ENCODE measurements at places on chromosomes 6 and 20.

- peak; percentile 30 for DNase-seq
Measured at GRCh38 chr6:77015350-77015749, 447.9 kb downstream of the HTR1B start.

DNA sequence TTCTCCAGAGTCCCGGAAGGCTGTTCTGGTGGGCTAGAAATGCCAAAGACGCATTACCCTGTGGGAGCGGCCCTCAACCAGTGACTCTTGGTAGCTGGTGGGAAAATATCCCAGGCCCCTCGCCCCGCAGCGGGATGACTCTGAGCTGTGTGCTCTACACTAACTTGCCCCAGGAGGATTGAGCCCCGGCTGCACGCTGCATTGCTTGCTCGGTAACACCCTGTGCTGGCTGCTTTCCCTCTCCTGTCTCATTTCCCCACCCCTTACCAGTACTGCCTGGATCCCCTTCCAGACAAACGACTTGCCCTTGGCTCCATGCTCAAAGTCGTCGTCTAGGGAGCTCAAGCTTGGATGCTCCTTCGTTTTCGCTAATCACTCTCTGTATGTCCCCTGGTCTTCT lies 411.8 kb upstream of the SULF2 start:
- DNase-seq = no peak

GRCh38 chr6:44784195-44784594 lies 396.7 kb downstream of the CDC5L start:
- DNase-seq = no peak

DNA sequence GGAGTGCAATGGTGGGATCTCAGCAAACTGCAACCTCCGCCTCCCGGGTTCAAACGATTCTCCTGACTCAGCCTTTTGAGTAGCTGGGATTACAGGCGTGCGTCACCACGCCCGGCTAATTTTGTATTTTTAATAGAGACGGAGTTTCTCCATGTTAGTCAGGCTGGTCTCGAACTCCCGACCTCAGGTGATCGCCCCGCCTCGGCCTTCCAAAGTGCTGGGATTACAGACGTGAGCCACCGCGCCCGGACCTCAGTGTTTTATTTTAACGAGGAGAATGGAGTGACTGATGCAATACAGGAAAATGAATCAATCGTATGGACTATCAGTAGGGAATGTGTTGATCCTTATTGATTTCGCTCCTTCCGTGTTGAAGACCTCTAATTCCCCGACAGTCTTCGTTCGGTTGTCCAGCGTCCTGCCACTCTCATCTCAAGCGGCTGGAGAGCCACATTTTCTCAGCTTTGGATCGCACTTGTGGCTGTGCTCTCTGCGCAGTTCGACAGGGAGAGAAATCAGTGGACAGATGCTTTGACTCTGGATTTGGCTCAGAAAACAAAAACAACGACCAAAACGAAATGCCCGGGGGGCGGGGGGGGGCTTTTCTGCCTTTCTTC lies 166.2 kb downstream of the TRIM27 start:
- no peak for DNase-seq

DNA sequence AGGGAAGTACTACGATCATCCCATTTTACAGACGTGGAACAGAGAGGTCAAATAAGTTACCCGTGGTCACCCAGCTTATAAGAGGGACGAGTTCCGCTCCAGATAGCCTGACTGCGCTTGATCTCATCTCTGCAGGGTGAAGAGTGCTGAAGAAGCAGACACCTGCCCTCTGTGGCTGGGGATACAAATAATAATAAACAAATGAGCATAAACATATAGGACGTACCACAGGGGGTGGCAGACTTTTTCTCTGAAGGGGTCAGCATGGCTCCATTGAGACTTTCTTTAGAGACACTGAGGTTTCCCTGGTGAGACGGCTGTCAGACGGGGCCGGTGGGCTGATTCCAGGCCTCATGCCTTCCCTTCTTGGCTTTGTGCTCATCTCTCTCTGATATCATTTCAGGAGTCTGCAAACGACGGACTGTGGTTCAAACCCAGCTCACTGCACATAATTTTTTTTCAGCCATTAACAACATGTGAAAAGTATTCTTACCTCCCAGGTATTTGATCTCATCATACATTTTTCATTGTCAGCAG lies 47.1 kb downstream of the IRF4 start:
- no peak for DNase-seq

DNA sequence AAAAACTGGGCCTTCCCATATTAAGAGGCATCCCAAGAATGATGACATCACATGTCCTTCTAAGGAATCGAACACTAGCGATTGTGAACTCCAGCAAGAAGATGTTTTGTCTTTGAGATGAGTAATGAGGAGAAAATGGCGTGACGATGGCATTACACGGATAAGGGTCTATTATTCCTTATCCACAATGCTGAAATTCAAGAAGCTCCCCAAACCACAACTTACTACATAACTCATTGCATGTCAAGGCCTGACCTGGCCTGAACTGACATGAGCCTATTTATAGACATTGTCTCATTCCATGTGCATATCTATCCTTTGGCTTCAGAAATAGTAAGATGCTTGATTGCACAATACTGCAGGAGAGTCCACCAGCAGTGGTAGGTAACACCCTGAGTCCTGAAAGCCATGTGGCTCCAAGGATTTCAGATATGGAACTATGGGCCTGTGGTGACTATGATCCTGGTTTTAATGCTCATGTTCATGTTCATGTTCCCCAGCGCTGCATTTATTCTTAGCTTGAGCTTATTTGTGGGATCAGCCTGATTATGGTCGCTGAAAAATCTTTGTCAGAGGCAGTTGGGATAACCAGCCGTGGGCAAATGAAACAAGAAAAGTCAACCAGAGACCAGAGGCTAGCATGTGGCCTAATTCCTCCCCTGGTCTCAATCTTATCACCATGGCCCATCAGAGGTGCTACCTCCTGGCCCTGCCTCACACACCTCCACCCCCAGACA lies 183.2 kb upstream of the JARID2 start:
- no peak for DNase-seq

- DNase-seq = peak; percentile 9
Measured at GRCh38 chr20:16803965-16804792, 56.0 kb downstream of the OTOR start.

DNA sequence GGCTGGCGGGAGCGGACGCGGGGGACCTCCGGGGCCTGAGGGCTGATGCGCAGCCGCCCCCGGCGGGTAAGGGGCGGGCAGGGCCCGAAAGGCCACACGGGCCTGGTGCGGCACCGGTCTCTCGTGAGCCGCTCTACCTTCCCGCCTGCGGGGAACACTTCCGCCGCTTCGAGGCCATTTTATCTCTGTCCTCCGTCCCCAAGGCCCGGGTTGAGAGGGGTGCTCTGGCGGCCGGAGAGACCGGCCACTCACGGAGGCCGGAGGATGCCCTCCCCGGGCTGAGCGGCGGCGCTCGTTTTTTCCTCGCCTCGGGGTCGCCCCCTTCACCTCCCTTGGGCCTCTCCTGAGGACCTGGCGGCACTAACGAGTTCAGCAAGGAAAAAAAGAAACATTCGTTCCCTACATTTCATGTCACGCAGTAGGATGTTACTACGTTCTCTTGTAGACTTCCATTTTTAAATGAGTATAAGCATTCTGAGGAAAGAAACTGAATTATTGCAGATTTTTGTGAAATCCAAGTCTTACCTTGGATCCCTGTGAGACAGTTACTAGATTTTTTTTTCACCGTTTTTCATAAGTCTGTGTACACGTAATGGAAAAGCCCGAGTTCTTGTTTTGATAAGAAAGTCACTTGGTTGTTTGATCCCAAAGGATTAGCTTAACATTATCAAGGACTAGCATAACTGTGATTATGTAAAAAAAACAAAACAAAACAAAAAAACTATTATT lies 575 bp downstream of the WTAP start:
- DNase-seq = peak; percentile 45

- DNase-seq = no peak
Measured at GRCh38 chr6:21915707-21916260, 322.2 kb downstream of the SOX4 start.

DNA sequence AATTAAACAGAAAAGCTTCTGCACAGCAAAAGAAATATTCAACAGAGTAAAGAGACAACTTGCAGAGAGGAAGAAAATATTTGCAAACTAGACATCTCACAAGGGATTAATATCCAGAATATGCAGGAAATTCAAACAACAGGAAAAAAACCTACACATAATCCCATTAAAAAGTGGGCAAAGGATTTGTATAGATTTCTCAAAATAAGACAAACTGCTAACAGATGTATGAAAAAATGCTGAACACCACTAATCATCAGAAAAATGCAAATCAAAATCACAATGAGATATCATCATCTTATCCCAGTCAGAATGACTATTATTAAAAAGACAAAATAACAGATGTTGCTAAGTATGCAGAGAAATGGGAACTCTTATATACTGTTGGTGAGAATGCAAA lies 129.6 kb downstream of the SYNDIG1 start:
- DNase-seq = no peak

DNA sequence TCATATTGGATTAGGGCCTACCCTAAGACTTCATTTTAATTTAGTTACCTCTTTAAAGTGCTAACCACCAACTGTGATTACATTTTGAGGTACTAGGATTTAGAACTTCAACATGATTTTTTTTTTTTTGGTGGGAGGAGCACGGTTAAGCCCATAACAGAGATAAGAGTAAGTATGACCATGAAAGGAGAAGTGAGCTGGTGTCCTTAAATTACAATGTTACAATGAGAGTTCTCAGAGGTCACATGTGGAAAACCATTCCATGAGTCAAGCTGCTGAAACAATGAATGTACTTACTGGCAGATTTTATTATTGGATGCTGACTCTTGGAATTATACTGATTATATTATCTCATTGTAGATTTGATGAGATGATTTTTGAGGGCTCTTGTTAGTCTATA lies 779.3 kb upstream of the CITED2 start:
- DNase-seq = no peak

- peak; percentile 74 for DNase-seq
Measured at GRCh38 chr20:5191829-5192569, 65.2 kb downstream of the CDS2 start.

DNA sequence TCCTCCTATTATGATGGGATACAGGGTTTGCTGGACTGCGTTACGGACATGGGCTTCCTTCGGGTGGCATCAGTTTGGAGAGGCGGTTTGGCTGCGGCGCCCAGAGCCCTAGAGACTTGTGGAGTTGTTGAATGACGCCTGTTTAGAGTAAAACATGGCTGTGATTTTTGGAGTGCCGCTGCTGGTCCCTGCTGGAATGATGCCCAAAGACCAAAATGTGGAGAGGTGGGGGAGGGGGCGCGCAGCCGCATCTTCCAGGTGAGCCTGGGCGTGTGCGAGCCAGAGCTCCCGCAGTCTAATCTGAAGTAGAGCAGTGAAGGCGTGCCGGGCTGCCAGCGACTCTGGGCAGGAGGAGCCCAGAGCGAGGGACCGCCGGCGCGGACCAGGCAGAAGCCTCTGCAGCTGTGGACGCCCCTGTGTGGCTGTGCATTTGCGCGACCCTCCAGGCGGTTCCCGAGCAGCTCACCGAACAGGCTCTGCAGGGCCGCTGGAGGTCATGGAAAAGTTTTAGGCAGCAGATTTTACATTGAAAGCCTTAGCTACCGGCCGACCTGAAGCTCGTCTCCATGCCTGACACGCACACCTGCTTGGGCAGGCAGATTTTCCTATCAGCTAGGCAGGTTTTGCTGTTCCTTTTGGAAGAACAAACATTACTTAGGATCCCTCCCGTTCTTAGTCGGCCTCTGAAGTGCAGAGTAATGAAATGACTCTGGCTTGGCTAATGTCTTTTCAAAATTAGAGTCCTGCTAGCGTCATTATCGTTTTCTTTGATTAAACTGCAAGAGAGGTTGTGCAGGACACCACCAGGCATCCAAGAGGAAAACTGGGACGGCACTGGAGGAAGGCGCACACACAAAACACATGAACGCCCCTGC lies 298.2 kb downstream of the PHACTR1 start:
- DNase-seq = no peak

GRCh38 chr6:117352466-117353081 lies 73.2 kb downstream of the ROS1 start:
- no peak for DNase-seq

- no peak for DNase-seq
Measured at GRCh38 chr6:41964201-41964887, 22.7 kb upstream of the CCND3 start.

DNA sequence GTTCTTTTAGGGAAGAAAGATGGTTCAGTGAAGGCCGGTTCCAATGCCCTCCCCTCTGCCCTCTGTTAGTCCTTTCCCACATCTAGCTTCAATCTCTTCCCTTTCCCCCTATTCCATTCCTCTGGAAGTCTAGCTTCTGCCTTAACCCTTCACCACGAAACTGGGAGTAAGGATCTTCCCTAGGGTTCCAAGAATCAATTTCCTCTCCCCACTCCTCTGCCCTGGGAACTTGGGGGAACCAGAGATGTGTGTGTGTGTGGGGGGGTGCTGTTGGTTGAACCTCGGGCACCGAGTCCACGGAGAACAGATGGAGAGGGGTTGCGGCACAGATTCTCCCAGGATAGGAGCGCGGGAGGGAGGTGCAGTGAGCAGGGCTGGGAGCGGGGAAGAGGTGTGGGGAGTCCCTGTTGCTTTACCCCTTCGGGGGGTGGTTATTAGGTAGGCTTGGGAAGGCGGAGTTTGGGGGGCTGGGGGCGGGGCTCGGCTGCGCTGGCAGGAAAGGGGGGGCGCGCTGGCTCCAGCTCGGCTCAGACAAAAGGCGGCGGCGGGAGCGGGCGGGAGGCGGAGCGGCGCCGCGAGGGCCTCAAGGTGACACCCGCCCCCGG lies at the start of gene TMEM151B:
TSS of gene TMEM151B (plus strand) at position 530 of the 605 bp plus-strand sequence. CDS start 293 bp downstream, outside the sequence.
- DNase-seq = no peak

DNA sequence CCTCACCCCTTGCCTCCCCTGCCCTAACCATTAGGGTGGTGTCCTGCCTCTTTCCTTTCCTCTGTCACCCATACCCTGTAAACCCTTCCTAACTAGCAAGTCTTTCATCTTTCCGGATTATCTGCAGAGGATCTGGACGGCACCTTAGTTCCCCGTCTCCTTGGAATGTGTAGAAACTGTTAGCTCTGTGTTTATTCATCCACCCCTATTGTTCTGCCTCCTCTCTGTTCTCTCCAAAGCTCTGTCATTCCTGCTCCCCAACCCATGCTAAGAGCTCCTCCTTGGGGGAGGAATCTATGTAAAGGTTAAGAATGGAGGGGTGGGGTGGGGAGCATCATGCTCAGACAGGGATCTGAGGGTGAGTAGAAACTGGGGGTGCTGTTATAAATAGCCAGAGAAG lies 39.4 kb upstream of the KCNK5 start:
- DNase-seq = no peak

- DNase-seq = no peak
Measured at GRCh38 chr6:33781131-33781975, 7.6 kb downstream of the LEMD2 start.

DNA sequence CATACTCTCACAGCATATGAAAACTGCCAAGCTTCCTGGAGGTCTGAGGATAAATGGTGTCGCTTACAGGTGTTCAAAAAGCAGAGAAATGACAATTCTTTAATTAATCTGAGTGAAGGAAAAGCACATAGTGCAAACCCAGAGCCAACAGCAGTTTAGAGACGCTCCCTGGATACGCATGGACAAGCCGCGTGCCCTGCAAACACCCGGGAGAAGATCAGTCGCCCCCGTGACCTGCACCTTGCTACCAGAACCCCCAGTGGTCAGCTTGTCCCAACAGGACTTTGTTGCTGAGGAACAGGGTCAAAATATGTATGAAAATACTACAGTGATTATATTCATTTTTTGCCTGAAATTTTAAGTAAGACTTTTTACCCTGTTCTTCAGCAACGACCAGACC lies 93.9 kb downstream of the PSMG4 start:
- DNase-seq = no peak
